SJCRH30 (cell line): ENCODE measurements at places on chromosomes 13 and 19. TPM values are rescaled to one million over a fixed set of nuclear protein-coding genes. Genes with fewer than 3 reads are reported as not detected.

The ZNF799 gene
- 7.5 and 8.0 TPM in 2 replicates for total RNA-seq

The AP1M1 gene
- total RNA-seq = 102 and 104 TPM in 2 replicates

The PGLYRP2 gene
- not detected in 2 replicates for total RNA-seq

The HSD17B14 gene
- not detected in 2 replicates for total RNA-seq

The TIMM29 gene
- total RNA-seq = 22.5 and 23.4 TPM in 2 replicates

The DOCK6 gene
- 15.2 and 18.3 TPM in 2 replicates for total RNA-seq
